ENCODE measurements at places on chromosomes 6 and 20.

GRCh38 chr6:42049948-42050296 lies 402 bp upstream of the TAF8 start:
- peak; percentile 25 for DNase-seq

- no peak for DNase-seq
Observed at GRCh38 chr20:13858871-13859270, 74.0 kb downstream of the NDUFAF5 start.

DNA sequence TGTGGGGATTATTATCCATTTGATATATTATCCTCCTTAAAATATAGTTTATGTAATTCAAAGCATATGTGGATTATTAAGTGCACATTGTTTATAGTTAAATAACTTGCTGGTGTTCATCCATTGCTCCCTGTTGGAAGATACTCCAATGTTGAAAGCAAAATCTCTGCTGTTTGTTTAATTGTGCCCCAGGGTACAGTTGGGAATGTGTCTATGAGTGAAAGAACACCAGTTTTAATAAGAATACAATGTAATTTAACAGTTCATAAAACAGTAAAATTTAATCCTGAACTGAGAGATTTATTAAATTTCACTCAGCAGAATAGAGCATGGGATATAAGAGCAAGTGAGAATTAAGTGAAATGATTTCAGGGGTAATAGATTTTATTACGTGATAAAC lies 364.9 kb downstream of the GRIK2 start:
- no peak for DNase-seq

GRCh38 chr20:13220194-13220903 lies 725 bp upstream of the ISM1 start:
- peak; percentile 22 for DNase-seq

DNA sequence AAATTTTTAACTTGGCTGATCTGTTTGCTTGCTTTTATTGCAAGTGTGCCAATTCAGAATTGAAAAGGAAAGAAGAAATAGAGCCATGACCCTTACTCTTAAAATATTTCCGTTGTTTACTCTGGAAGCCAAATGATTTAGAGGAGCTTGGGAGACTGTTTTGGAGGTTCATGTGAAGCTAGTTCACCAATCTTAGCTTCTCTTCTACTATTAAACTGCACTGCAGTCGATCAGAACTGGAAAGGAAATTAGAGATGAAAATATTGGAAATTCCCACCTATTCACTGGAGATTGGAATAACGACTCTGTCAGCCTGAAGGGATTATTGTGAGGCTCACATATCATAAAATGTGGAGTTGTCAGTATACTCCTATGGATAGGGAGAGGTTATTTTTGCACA lies 81.8 kb downstream of the MLIP start:
- DNase-seq, result no peak

DNA sequence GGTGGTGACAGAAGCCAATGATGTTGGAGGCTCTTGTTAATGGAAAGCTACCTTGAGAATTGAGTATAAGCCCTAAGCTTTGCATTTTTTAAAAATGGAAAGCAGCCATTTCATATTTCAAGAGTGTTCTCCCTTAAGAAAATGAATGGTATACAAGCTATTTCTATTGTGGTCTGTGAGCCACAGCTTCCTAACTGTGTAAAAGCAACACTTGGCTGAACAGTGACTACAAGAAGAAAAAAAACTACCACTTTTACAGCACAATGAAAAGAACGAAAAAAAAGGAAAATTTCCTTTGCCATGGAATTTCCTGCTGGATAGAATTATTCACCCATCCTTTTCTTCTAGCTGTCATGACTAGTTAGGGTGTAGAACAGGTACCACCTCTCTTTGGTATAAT lies 397.1 kb upstream of the BTBD3 start:
- no peak for DNase-seq

DNA sequence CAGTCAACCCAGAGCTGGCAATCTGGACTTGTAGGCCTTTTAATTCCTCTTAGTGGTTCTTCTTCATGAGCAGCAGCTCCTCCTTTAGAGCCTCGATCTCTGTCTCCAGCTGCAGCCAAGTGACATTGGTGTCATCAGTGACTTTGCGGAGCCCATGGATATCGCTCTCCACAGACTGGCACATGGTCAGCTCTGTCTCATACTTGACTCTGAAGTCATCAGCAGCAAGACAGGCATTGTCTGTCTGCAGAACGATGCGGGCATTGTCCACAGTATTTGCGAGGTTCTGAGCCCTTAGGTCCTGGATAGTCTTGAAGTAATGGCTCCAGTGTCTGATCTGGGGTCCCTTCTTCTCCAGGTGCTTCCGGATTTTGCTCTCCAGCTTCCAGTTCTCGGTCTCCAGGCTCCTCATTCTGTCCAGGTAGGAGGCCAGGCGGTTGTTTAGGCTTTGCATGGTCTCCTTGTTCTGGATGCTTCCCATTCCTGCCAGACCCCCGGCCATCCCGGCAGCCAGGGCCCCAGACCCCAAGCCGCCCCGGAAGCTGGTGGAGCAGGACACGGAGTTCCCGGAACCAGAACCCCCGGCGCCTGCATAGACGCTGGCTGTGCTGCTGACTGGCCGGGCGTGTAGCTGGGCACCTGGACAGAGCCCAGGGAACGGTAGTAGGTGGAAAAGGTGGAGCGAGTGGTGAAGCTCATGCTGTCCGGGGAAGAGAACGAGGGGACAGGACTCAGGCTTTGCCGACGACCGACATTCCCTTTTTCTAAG lies 15.1 kb downstream of the RFPL4B start:
- DNase-seq, result no peak
